Thyroid gland (tissue), 4 donors: ENCODE measurements at places on chromosomes 13 and 19. TPM values are rescaled to one million over a fixed set of nuclear protein-coding genes. Genes with fewer than 3 reads are reported as not detected.

DNA sequence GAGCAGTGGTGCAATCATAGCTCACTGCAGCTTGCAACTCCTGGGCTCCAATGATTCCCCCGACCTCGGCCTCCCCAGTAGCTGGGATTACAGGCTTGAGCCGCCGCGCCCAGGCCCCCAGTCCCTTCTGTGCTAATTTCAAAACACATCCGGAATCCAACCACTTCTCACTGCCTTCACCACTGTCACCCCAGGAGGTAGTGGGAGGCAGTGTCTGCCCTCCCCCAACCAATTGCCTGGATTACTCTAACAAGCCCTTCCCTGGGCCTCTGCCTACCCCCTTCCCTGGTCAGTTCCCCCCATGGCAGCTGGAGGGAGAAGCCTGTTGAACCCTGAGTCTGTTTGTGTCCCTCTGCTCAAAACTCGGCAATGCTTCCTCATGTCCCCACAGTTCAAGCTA, 2.3 kb downstream of the PRAM1 start:
- H3K4me3 ChIP-seq, result no peak overlapping the region
- H3K4me1 ChIP-seq, result no peaks in the 10 kb centered on the region
- no peak overlapping the region for H3K27ac ChIP-seq
- H3K36me3 ChIP-seq, result no peaks in the 10 kb centered on the region
- H3K27me3 ChIP-seq, result no peaks in the 10 kb centered on the region

GRCh38 chr13:33917190-33917589, 99.2 kb downstream of the RFC3 start:
- no peaks in the 10 kb centered on the region for H3K4me1 ChIP-seq
- no peak overlapping the region for H3K27ac ChIP-seq
- no peak overlapping the region for H3K4me3 ChIP-seq
- no peaks in the 10 kb centered on the region for H3K27me3 ChIP-seq

GRCh38 chr19:31390711-31391110, 41.5 kb upstream of the TSHZ3 start:
- H3K36me3 ChIP-seq, result no peaks in the 10 kb centered on the region
- DNase-seq, result no peak
- no peaks in the 10 kb centered on the region for H3K27me3 ChIP-seq

- H3K4me3 ChIP-seq, result no peak overlapping the region
- H3K4me1 ChIP-seq, result peaks cover 86% of the 10 kb centered on the region
- no peaks in the 10 kb centered on the region for H3K27me3 ChIP-seq
- DNase-seq, result peak; percentile 84
- H3K36me3 ChIP-seq, result no peaks in the 10 kb centered on the region
Measured at GRCh38 chr19:4977299-4978174, 8.6 kb downstream of the KDM4B start.

DNA sequence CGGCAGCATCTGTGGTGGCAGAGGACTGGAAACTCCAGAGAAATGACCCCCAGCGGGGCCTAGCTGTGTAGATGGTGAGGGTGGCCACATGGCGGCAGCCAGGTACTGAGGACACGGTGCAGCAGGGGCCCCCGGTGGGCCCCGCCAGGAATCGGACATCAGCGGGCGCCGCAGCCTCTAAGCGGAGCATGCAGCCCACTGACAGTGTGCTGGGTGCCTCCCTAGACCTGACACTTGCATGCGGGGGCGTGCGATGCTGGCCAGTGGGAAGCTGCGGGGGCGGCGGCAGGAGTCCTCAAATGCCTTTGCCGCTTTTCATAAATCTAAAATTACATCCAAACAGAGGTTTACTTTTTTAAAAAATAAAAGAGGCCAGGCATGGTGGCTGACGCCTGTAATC, 16.1 kb downstream of the ADAT3 start:
- H3K27me3 ChIP-seq, result no peaks in the 10 kb centered on the region
- DNase-seq, result no peak
- no peak overlapping the region for H3K4me3 ChIP-seq
- no peaks in the 10 kb centered on the region for H3K4me1 ChIP-seq

DNA sequence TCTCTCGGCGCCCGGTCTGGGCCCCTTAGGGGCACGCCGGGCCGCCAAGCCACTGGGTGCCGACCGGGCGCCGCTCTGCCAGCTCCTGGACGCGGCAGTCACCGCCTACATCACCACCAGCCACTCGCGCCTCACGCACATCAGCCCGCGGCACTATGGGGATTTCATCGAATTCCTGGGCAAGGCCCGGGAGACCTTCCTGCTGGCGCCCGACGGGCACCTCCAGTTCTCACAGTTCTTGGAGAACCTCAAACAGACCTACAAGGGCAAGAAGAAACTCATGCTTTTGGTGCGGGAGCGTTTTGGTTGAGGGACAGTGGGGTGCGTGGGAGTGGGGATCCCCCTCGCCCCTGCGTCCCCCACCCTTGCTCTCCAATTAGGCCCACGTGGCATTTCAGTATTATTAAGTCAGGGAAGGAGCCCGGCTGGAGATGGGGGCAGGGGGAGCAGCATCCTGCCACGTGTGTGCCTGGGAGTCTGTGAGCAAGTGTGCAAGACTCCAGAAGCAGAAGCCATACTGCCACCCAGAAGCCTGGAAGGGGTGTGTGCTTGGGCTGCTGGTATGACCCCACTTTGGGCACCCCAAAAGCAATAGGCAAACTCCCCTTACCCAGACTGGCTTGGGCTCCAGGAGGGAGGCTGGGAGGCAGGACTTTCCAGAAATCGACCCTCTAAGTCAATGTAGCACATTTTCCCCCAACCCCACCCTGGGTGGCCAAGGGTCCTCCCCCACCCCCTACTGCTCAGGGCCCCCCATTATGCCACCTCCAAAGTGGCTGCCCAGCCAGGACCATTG, 35.7 kb downstream of the ZSWIM4 start:
- no peak for DNase-seq
- H3K4me1 ChIP-seq, result peaks cover 13% of the 10 kb centered on the region
- no peak overlapping the region for H3K4me3 ChIP-seq

DNA sequence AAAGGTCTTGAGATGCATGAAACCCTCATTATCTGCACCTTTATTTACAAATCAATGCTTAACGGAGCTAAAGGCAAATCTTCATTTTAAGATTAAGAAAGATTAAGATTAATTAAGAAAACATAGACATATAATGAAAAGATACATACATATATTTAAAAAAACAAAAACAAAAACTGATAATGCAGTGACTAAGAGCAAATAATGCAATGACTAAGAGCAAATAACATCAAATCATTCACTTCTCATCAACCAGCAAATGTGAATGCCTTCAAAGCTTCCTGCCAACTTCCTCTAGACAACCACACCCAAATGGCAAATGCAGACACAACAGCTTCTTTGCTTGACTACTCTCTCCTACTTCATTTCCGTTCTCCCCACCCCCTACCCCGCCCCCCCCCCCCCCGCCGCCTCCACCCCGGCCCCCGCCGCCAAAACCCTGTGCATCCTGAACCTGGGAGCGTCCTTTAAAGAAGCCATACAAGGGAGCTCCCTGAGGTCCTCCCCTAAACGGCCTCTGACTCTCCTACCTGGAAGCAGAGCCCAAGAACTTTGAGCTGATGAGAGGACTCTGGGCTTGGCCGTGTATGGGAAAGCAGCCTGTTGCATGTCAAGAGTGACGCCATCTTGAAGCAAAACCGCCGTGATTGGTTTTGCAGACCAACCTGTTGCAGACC, 24.5 kb downstream of the TEX101 start:
- H3K27ac ChIP-seq, result no peak overlapping the region
- H3K27me3 ChIP-seq, result no peaks in the 10 kb centered on the region
- DNase-seq, result no peak
- peaks cover 5% of the 10 kb centered on the region for H3K4me1 ChIP-seq
- no peak overlapping the region for H3K4me3 ChIP-seq

GRCh38 chr19:46732172-46732938, 13.5 kb upstream of the FKRP start:
- no peak overlapping the region for H3K27ac ChIP-seq
- H3K4me3 ChIP-seq, result no peak overlapping the region
- H3K27me3 ChIP-seq, result no peaks in the 10 kb centered on the region
- DNase-seq, result peak; percentile 83

- no peaks in the 10 kb centered on the region for H3K27me3 ChIP-seq
- peaks cover 17% of the 10 kb centered on the region for H3K4me1 ChIP-seq
- DNase-seq, result no peak
Measured at GRCh38 chr13:113005076-113005865, 36.3 kb downstream of the MCF2L start.

DNA sequence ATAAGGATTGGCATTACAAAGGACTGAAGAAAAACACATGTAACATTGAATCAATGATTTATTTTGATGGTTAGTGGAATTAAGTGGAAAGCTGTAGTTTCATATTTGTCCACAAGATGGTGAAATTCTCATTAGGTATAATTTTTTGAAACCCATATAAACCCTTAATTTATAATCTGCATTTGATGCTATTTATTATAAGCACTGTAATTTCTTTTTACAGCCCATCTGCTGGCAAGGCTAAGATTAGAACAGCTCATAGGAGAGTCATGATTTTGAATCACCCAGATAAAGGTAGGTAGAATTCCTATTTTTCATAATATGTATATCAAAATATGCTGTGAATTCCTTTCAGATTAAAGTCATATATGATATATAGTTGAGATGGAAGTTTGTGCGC, 62.2 kb downstream of the DNAJC15 start:
- no peak overlapping the region for H3K27ac ChIP-seq
- H3K27me3 ChIP-seq, result no peaks in the 10 kb centered on the region
- no peaks in the 10 kb centered on the region for H3K4me1 ChIP-seq
- H3K4me3 ChIP-seq, result no peak overlapping the region
- DNase-seq, result no peak
- no peaks in the 10 kb centered on the region for H3K36me3 ChIP-seq

DNA sequence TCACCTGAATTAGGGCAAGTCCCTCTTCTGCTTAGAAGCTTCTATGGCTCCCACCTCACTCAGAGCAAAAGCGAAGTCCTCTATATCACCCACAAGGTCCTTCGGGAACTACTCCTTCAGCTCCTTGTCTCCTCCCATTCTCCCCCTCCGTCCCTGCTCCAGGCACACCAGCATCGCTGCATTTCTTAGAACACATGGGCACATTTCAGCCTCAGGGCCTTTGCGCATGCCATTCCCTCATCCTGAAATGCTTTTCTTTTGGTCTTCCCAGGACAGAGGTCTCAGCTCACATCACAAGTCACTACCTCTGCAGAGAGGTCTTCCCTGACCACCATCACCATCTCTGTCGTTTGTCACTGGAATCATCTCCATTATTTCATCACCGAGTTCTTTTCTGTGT, 4.0 kb downstream of the S1PR5 start:
- H3K4me1 ChIP-seq, result peaks cover 14% of the 10 kb centered on the region
- no peak overlapping the region for H3K27ac ChIP-seq
- peaks cover 11% of the 10 kb centered on the region for H3K27me3 ChIP-seq
- H3K36me3 ChIP-seq, result no peaks in the 10 kb centered on the region
- H3K4me3 ChIP-seq, result no peak overlapping the region
- DNase-seq, result no peak

- no peak for DNase-seq
- H3K27ac ChIP-seq, result no peak overlapping the region
- H3K4me1 ChIP-seq, result no peaks in the 10 kb centered on the region
Measured at GRCh38 chr13:43472980-43473379, 313.8 kb downstream of the ENOX1 start.

DNA sequence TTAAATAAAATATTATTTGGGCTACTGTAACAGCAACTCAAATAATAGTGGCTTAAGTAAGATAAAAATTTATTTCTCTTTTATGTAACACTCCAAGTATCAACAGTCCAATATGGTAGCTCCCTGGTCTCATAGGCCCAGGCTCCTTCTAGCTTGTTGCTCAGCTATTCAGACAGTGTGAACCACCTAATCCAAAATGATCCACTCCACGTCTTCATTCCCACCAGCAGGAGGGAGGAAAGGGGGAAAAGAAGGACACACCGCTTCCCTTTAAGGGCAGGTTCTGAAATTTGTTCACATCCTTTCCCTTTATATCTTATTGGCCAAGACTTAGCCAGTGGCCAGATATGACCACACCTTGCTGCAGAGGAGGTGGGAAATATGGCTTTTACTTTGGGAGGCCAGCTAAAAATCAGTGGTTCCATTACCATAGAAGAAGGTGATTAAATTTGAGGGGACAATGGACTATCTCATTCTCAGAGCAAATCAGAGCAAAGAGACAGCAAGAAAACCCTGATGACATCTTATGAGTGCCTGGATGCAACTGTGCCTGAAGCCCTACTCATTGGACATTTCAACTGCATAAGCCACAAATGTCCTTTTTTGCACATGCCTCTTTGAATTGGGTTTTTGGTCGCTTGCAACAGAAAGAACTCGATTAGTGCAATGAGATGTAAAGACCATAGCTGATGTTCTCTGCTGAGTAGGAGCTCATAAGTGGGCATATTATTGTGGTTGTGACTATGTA, 7.0 kb upstream of the EPOR start:
- H3K27ac ChIP-seq, result no peak overlapping the region
- peaks cover 6% of the 10 kb centered on the region for H3K36me3 ChIP-seq
- H3K4me1 ChIP-seq, result no peaks in the 10 kb centered on the region
- DNase-seq, result no peak
- H3K27me3 ChIP-seq, result no peaks in the 10 kb centered on the region

- no peak overlapping the region for H3K4me3 ChIP-seq
- H3K27ac ChIP-seq, result no peak overlapping the region
- H3K36me3 ChIP-seq, result no peaks in the 10 kb centered on the region
- DNase-seq, result no peak
- no peaks in the 10 kb centered on the region for H3K27me3 ChIP-seq
Measured at GRCh38 chr13:113098162-113098732, 7.3 kb upstream of the F7 start.

DNA sequence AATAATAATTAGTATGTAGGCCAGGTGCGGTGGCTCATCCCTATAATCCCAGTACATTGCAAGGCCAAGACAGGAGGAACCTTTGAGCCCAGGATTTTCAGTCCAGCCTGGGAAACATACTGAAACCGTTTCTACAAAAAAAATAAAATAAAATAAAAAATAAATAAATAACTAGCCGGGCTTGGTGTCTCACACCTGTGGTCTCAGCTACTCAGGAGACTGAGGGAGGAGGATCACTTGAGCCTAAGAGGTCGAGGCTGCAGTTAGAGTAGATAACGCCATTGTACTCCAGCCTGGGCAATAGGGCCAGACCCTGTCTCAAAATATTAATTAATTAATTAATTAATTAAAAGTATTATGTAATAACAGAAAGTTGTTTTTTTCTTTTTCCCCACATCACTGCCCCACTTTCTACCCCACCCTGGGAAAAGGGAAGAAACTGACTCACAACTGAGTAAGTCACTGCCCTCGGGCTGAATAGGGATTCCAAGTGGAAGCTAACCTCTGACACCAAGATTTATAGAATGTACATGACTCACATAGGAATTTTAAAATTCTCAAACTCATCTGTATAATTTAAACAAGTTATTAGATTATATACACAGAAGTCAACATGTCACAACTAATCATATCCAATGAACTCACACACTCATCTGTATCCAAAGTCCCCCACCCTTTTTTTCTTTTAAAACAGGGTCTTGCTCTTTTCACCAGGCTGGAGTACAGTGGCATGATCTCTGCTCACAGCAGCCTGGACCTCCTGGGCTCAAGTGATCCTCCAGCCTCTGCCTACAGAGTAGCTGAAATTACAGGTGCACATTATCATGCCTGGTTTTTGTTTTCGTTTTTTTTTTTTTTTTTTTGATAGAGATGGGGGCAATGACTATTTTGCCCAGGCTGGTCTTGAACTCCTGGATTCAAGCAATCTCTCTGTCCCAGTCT, 12.5 kb downstream of the ZNF611 start:
- no peak overlapping the region for H3K4me3 ChIP-seq
- H3K27me3 ChIP-seq, result no peaks in the 10 kb centered on the region
- DNase-seq, result no peak
- H3K27ac ChIP-seq, result no peak overlapping the region
- peaks cover 8% of the 10 kb centered on the region for H3K36me3 ChIP-seq

GRCh38 chr13:94956417-94957110, 244.2 kb upstream of the SOX21 start:
- no peaks in the 10 kb centered on the region for H3K36me3 ChIP-seq
- DNase-seq, result no peak
- H3K27me3 ChIP-seq, result no peaks in the 10 kb centered on the region
- H3K27ac ChIP-seq, result no peak overlapping the region

Gene MIA
- not detected for total RNA-seq

Gene FCGBP
- total RNA-seq, result 975 TPM

Gene ZFP14
- 11.9 TPM for total RNA-seq

Gene DNAAF3
- total RNA-seq, result 3.3 TPM

Gene HIPK4
- 0.27 TPM for total RNA-seq

Gene EPSTI1
- total RNA-seq, result 7.5 TPM
